Left lung (tissue), 14 donors: ENCODE measurements at places on chromosomes 6 and 20. TPM values are rescaled to one million over a fixed set of nuclear protein-coding genes. Genes with fewer than 3 reads are reported as not detected.

DNA sequence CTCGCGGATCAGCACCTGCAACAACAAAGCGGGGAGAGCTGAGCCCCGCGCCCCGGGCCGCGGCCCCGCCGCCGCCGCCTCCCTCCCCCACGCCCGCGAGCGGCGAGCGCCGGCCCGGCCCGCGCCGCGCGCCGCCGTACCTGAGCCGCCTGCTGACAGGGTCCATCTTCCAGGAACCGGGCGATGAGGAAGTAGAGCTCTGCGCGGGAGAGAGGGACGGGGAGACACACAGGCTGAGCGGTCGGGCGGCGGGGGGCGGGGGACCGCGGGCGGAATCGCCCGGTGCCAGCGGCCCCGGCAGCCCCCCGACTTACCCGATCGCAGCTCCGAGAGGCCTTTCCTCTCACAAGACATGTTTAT lies 359 bp downstream of the PHIP start:
- no peak for DNase-seq

DNA sequence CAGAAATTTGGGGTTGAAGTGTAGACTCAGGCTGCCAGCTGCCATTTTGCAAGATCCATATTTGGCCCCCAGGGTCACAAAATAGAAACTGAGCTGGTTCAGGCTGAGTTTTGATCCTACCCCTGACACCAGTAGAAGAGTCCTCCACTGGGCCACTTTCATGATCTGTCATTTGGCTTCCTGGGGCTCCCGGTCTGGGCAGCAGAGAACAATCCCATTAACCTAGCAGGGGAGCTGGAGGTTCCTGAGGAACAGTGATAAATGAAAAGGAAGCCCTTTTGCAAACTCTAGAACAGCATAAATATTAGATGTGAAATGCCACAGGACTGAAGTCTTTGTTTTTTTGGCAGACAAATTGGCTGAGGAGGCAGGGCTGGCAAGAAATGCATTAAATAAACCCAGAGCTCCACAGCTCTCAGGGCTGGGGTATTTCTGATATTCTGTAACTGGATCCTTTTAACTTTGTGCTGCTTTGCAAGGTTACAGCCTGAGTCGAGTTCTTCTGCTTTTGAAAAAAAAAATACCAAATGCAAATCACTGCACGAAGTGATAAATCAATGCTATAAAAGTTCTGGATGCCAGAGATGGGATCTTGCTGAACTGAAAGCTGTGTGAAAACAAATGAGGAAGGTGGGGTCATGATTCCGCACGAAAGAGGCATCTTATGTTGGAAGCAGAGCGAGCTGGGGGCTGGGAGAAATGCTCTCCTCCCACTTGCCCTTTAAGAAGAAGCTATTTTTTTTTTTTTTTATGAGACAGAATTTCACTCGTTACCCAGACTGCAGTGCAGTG lies 64.4 kb downstream of the SULF2 start:
- no peak for DNase-seq

Gene SLC35A1
- polyA plus RNA-seq, result 55.8 TPM

DNA sequence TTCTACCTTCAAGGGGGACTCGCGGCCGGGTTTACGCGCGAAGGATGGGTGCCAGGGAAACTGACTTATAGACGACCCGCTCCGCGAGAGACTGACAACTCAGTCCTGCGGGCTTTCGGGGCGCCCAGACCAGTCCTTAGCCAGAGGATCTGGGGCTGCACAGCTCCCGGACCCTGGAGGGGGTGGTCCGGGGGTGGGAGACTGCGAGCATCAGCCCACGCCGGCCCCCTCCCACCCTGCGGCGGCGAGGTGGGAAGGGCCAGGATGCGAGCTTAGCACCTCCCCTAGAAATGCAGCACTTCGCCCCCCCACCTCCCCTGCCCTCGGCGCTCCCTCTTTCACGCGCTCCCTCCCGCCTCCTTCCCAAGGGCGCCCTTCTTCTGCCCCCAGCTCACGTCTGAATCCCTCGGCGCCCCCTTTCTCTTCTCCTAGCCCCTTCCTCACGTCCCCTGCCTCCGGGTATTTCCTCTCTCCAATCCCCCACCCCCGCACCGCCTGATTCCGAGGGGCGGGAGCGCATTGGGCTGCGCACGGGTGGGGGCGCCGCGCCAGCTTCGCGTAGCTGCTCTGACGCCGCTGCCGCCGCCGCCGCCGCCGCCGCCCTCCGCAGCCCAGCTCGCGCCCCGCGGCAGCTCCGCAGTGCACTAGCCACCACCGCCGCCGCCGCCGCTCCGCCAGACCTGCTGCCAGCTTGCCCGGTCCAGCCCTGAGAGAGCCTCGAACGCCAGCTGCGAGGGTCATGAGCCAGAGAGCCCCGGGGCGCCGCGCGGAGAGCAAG lies at the start of gene SLC32A1:
TSS of gene SLC32A1 (plus strand) at position 639 of the 778 bp plus-strand sequence. CDS start 239 bp downstream, outside the sequence.
- DNase-seq, result no peak
